NCI-H1930 (cell line): ENCODE measurements at places on chromosomes 16 and 17.
A peak's percentile ranks its signal among the peaks of the same experiment; 100 is the strongest.

DNA sequence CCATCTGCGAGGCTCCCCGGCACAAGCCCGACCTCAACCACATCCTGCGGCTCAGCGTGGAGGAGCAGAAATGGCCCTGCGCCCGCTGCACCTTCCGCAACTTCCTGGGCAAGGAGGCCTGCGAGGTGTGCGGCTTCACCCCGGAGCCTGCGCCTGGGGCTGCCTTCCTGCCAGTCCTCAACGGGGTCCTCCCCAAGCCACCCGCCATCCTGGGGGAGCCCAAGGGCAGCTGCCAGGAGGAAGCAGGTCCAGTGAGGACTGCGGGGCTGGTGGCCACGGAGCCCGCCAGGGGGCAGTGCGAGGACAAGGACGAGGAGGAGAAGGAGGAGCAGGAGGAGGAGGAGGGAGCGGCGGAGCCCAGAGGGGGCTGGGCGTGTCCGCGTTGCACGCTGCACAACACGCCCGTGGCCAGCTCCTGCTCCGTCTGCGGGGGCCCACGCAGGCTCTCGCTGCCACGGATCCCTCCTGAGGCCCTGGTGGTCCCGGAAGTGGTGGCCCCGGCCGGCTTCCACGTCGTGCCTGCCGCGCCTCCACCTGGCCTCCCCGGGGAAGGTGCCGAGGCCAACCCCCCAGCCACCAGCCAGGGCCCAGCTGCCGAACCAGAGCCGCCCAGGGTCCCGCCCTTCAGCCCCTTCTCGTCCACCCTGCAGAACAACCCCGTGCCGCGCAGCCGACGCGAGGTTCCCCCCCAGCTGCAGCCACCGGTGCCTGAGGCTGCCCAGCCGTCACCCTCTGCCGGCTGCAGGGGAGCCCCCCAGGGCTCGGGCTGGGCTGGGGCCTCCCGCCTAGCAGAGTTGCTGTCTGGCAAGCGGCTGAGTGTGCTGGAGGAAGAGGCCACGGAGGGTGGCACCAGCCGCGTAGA lies 13.1 kb upstream of the PRR35 start:
- peak; percentile 70 for DNase-seq

DNA sequence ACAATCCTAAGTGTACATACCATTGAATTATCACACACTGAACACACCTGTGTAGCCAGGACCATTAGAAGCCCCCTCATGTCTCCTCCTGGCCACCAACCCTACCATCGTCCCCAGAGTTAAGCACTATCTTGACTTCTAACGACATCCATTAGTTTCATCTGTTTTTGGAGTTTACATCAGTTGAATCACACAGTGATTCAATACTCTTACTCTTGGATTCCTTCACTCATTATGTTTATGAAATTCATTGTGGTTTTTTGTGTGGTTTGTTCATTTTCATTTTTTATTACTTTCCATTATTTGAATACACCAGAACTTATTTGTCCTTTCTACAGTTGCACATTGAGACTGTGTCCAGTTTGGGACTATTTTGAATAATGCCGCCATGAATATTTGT lies 13.6 kb downstream of the DRC7 start:
- no peak for DNase-seq

DNA sequence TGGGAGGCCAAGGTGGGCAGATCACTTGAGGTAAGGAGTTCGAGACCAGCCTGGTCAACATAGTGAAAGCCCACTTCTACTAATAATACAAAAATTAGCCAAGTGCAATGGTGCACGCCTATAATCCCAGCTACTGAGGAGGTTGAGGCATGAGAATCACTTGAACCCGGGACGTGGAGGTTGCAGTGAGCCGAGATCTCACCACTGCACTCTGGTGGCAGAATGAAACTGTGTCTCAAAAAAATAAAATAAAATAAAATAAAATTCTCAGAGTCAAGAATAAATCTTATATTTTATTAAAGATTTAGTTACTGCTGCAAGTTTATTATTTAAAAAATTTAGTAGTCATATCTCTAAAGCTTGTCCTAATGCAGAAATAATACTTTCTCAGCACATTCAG lies 29.7 kb downstream of the ARL4D start:
- DNase-seq, result no peak

DNA sequence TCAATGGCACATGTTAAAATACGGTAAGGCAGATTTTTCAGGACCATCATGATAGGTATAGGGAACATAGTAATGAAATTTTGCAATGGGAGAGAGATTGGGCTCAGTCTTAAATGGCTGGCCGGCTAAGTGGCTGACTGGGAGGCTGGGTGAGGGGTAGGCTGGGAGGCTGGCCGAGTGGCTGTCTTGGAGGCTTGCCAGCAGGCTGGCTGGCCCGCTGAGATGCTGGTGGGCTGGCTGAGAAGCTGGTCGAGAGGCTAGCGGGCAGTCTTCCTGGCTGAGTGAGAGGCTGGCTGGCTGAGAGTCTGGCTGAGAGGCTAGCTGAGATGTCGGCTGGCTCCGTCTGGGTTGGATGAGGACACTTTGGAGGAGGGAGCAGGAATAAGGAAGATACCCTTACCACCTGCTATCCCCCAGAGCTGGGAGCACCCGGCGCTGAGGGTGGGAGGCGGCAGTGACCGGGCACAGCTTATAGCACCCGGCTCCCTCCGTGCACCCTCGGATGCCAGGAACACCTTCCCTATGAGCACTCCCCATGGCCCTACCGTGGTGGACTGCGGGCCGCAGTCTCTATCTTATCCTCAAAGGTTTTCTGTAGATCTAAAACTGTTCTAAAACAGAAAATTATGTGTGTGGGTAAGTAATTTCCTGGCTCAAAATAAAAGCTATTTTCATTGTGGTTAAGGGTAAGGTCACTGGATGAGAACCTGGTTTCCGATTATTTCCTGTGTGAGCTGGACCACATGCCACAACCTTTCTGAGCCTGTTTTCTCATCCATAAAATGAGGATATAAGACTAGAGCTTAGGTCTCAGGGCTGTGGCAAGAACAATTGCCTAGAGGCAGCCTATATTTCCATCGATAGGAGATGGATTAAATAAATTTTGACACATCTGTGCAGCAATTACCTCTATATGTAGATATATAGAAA lies 34.5 kb upstream of the TMC5 start:
- DNase-seq, result no peak

- DNase-seq, result no peak
Measured at GRCh38 chr16:19219836-19220235, 51.8 kb downstream of the SYT17 start.

DNA sequence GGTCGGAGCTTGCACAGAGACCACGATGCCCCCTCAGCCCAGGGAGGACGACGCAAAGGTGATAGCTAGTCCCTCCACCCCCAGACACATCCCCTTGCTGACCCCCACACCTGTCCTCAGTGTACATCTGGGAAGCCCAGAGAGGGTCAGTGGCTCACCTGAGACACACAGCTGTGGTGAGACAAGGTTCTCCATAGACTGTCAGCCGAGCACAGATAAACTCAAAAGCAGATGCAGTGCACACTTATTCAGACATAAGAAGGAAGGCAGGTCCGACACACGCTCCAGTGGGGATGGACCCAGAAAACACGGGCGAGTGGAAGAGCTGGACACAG lies 19.6 kb downstream of the CBFA2T3 start:
- no peak for DNase-seq

DNA sequence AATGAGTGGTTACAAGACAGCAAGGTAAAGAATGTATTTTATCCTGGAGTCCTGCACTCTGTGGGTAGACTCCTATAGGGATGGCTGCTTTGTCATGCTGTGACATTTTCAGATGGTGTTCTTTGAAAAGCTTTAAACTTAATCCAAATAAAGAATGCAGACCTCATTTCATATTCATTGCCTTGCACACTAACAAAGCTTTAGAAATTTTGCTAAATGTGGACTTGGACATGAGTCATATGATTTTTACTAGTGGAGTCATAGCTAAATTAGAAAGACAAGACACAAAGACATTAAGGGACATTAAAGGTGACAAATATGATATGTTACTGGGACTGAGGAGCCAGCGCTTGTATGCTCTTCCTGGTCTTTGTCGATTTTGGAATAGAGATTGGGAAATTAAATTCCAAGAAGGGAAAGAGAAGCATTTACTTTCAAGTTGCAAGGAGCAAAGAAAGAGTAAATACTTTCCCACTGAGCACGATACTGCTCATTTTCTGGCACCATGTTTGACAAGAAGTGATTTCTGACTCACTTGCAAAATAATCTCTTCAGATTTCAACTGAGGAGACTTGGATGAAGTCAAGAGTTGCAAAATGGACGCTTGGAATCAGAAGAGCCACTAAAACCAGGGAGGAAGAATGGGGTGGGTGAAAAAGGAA lies 152.9 kb upstream of the MYOCD start:
- no peak for DNase-seq

- no peak for DNase-seq
Measured at GRCh38 chr17:33777674-33778073, 477.4 kb upstream of the CCL2 start.

DNA sequence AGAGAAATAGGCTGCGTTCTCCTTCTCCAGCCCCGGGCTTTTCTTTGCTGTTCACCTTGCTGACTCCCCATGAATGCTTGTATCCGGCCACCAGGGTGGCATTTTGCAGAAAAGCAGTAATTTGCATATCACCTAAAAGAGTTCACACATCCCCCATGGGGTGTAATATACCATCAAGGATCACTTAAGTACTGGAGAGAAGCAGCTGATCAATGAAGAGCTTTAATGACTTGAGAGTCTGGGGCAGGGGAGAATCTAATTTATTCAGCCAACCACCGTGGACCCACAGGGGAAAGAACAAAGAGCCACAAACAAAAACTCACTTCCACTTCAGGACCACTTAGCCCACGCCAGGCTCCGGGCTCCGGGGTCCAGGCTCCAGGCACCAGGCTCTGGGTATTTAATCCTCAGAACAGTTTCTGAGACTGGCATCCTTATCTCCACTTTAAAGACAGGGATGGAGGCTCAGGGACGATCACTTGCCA lies 33.9 kb upstream of the SEC14L1 start:
- no peak for DNase-seq

DNA sequence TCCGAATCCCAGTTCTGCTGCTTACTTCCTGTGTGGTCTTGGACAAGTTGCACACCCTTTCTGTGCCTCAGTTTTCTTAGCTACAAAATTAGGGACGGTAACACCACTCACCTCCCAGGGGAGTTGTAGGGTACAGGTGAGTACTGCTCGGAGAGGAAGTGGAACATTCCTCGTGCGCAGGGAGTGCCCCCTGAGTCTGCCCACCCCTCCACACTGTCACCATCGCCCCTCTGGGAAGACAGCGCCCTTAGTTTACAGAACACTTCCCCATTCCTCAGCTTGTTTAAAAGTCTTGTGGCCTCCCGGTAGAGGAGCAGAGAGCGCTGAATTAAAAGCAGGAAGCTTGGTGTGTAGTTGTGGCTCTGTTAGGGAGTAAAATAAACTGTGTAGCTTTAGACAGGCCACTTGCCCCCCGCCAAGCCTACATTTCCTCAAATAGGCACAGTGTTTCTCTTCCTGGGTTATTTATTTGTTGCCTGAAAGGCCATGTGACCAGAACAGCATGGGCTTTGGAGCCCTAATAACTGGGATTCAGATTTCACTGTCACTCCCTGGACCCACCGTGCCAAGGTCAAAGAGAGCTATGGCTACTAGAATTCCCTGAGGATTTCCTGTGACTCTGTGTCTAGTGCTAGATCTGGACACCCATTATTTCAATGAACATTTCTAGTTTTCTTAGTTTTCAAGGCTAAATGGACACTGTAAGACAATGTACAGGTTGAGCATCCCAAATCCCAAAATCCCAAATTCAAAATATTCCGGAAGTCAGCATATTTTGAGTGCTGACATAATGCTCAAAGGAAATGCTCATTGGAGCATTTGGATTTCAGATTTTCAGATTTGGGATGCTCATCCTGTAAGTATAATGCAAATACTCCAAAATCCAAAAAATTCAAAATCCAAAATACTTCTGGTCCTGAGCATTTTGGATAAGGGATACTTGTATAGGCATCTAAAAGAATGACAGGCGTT lies 372.5 kb downstream of the SNX29 start:
- DNase-seq, result no peak

- DNase-seq, result no peak
Measured at GRCh38 chr17:18928628-18929125, 23.3 kb upstream of the SLC5A10 start.

DNA sequence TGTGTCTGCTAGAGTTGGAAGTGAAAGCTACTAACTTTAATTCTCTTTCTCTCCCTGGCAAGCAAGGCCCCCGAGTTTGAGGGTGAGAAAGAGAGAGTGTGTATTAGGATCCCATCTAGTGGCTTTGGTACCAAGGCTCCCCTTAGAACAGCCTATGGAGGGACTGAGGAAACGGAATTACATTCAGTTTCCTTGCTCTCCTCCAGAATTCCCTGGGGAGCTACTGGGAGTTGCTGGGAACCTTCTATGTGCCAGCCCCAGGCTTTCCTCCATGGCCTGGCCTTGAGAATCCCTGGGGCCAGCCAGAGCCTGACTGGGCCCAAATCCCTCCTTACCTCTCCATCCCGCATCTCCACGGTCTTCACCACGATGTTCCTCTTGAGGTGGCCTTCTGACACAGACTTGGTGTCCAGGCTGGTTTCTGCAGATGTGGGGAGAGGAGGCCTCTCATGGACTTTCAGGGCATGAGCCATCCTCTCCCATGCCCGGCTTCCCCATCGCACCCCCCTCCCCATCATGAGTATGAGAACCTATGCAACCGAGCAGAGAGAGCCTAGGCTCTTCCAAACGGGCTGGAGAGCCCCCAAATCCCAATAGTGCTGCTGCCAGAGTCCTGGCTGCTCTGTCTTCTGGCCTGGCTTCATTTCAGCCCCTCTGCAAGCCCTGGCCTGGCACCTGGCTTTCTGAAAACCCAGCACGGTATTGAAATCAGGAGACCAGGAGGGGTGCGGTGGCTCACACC lies 7.4 kb downstream of the GFAP start:
- no peak for DNase-seq

DNA sequence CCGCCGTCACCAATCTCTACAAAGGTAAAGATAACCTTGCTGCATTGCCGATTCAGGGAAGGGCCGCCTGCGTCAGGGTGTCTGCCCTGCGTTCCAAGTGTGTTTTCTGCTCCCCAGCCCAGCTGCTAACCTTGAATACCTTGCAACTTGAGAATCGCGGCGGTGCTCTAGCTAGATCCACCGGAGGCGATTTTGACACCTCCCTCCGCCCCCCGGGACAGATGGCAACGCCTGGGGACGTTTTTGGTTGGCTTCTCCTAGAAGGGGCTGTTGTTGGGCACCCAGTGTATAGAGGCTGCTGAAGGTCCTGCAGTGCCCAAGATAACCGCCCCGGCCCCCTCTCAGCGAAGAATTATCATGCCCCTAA lies 1.5 kb downstream of the HAPSTR1 start:
- no peak for DNase-seq

GRCh38 chr16:22092143-22092933 lies at the start of gene VWA3A:
VWA3A (plus strand) TSS chr16:22092541; CDS start chr16:22092638, 97 bp downstream.
- DNase-seq, result no peak

DNA sequence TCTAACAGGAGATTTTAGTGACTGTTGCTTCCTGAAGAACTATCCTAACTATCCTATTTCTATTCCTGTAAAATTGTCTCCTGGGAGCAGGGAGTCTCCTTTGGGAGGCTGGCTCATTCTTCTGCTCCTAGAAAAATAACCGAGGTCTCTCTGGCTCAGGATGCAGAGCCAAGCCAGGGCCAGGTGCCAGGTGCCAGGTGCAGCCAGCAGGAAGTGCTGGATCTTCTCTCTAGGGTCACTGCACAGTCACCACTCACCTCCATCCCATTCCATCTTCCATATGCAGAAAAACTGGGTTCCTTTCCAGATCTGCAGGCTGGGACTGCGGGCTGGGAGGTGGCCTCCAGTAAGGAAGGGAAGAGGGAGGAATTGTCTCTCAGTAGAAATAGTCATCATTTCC lies 3.8 kb upstream of the TMC7 start:
- DNase-seq, result no peak

GRCh38 chr16:31371619-31372484 lies 16.9 kb downstream of the ITGAX start:
- no peak for DNase-seq

- DNase-seq, result no peak
Measured at GRCh38 chr17:43442711-43443110, 41.1 kb upstream of the DHX8 start.

GRCh38 chr16:2512735-2513404 lies 882 bp upstream of the ATP6V0C start:
- peak; percentile 22 for DNase-seq
